Esophagus squamous epithelium (tissue), 5 donors: ENCODE measurements at places on chromosomes 13 and 19.

GRCh38 chr19:406135-406781, 2.7 kb downstream of the C2CD4C start:
- no peak for DNase-seq

GRCh38 chr13:30192320-30193093, 114.8 kb downstream of the KATNAL1 start:
- DNase-seq = no peak

GRCh38 chr13:113731192-113732175, 27.5 kb upstream of the TMEM255B start:
- no peak for DNase-seq

DNA sequence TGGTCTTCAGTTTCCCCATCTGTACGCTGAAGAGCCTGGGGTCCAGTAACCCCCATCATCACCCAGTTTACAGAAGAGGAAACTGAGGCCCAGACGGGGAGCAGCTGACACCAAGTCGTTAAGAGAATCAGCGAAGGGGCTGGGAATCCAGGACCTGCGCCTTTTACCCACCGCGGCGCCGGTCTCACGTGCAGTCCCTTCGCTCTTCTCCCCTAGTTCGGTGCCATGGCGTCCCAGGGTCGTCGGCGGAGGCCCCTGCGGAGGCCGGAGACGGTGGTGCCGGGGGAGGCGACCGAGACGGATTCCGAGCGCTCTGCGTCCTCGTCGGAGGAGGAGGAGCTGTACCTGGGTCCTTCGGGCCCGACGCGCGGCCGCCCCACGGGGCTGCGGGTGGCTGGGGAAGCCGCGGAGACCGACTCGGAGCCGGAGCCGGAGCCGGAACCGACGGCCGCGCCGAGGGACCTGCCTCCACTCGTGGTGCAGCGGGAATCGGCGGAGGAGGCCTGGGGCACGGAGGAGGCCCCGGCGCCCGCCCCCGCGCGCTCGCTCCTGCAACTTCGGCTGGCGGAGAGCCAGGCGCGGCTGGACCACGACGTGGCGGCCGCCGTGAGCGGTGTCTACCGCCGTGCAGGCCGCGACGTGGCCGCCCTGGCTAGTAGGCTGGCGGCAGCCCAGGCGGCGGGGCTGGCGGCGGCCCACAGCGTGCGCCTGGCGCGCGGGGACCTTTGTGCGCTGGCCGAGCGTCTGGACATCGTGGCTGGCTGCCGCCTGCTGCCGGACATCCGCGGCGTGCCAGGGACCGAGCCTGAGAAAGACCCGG, 698 bp downstream of the BLOC1S3 start:
- DNase-seq = no peak

- DNase-seq = no peak
These were observed 7.0 kb upstream of the LRP3 start for GRCh38 chr19:33187183-33187540.

GRCh38 chr19:1819341-1820255, 7.5 kb upstream of the ATP8B3 start:
- DNase-seq = no peak

GRCh38 chr13:63680704-63681103, 2265.1 kb upstream of the PCDH20 start:
- no peak for DNase-seq

DNA sequence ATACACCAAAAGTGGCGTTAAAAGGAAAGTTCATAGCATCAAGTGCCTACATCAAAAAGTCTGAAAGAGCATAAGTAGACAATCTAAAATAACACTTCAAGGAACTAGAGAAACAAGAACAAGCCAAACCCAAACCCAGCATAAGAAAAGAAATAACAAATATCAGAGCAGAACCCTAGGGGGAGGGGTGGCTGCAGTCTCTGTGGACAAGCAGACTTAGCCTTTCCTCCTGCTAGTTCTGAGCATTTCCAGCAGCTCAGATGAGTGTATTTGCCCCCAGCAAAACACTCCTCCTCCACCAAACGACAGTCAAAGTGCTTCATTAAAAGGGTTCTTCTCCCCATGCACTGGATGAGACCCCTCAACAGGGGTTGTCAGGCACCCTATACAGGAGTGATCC, 7.1 kb upstream of the ZNF90 start:
- no peak for DNase-seq

GRCh38 chr19:33383720-33384292, 10.3 kb downstream of the CEBPG start:
- no peak for DNase-seq

DNA sequence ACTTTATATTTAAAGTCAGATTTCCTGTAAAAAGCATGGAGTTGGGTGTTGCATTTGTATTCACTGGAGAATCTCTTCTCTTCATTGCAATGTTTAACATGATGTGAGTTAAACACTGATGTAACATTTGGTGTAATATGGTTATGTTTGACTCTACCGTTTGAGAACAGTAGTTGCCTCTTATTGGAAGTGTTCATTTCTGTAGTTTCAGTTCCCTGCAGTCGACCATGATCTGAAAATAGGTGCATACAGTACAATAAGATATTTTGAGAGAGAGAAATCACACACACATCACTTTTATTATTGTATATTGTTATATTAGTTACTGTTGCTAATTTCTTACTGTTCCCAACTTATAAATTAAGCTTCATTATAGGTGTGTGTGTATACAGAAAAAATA, 105.2 kb upstream of the SPACA7 start:
- no peak for DNase-seq

DNA sequence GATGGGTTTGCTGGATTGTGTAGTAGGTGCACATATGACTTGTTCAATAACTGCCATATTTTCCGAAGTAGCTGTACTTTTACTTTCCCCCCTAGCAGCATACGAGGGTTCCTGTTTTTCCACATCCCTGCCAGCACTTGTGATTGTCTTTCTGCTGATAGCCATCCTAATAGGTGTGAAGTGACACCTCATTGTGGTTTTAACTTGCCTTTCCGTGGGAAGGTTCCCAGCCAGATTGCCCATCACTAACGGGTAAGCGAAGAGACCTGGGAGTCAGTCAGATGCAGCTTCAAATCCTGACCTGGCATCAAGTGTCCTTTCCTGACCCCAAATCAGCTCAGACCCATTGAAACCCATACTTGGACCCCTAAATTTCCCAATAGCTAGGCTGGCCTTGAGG, 4.5 kb downstream of the CLPTM1 start:
- DNase-seq = no peak

- no peak for DNase-seq
These were observed 38.0 kb upstream of the DOCK9 start for GRCh38 chr13:99015606-99016490.

DNA sequence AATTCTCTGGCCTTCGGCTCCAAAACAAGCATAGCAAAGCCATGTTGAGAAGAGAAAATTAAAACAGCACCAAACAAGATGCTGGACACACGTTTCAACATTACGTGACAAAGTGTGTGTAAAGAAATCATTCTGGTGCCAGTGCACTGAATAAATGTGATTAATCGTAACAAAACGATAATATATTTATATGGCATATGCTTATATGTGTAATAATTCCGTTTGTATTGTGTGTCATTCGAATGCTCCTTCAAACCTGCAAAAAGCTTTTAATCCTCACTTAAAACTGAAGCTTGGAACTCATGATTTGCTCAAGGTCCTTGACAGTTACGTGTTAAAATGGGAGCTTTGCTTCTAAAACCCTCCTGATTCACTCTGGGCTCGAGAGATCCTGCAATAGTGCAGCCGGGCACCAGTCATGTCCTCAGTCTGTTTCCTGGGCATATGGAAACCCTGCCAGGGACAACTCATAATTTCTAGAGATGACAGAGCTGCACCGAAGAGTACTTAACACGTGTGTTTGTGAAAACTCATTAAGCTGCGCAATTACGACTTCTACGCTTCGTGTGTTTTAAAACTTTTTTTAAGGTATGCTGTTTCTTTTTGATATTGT, 731 bp upstream of the AKAP8L start:
- DNase-seq = no peak
